D341Med (cell line): ENCODE measurements at places on chromosomes 6 and 20.

DNA sequence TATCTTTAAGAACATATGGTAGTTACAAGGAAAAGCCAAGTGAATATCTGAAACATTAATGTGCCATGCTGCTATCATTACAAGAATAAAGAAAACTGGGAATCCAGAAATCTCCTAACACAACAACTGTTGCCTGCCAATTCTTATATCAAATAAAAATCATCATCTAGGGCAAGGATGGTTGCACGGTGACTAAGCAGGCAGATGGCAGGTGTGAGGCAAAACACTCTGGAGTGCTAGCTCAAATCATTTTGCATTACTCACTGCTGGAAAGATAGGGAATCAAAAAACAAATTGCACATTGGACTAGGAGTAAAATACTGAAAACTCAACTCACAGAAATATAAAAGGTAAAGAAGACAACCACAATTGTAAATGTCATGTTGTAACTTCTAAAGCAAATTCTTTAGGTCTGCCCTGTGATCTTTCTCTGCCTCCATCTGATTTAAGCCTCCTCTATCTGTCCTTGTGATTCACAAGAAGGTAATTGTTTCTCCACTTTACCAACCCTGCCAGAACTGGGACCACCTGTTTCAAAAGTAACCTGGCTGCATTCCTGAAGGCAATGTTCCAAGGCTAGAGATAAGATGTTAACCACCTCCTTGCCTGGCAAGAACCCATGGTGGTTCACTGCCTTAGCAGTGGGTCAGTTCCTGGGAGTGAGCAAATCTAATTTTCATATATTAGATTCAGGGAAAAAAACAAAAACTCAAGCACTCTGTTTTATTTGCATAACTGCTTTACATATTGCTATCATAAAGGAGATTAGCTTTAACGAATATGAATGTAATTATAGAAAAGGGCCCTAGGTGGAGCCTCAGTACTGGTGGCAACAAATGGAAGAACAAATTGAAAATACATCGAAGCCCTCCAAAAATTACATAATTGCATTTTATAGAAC is 33.1 kb upstream of the LCA5 start:
- peak; percentile 46 for DNase-seq

DNA sequence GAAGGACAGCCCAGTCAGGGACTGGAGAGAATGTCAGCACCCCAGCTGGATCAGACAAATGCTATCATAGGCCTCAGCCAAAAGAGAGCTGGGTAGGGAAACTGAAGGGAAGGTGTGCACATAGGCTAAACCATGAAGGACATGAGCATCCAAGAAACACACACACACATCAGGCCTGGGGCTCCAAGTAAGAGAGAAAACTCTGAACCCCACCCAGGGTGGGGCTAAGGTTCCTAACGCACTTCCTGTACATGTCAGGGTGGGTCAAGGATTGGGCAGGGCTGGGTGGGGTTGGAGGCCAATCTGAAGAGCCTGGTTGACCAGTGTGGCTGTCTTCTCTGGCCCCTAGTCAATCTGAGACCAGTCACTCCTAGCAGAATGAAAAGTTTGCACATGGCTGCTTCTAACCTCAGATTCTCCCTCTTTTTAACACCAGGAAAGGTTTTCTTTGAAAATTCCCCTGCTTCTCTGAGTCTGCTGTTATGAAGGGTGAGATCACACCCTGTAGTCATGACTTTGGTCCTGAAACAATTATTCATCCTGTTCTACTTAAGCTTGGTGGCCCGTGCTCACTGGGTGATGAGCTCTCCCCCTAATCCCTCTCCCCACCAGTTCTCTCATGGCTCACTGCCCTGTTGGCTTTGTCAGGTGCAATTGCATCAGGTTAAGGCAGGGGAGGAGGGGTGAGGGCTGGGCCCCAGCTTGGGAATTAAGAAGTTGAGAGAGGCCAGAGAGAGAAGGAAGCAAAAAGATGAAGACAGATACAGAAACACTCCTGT is 88.4 kb downstream of the MAFB start:
- DNase-seq: no peak

- DNase-seq: no peak
Observed at GRCh38 chr6:69668916-69669315, 127.9 kb downstream of the LMBRD1 start.

DNA sequence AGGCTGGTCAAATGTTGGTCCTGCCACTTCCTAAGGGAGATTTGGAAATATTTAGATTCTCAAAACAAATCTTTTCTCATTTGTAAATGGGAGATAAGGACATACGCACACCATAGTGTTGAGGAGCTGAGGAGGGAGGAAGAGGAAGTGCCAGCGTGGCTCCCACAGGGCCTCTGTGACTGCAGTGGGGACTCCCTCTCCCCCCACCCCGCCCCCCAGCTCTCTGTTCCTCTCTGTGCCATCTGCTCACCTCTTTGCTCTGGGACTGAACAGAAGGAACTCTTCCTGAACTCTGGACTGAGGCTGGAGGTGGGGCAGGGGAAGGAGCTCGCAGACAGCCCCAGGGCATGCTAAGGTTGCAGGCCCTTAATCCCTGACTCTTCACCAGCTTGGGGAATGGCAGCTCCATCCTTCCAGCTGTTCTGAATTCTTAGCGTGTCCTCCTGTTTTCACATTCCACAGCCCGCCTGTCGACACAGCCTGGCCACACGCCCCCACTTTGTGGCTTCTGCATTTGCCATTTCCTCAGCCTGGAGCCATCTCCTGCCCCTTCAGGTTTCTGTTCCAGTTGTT is 11.4 kb downstream of the DDX27 start:
- peak; percentile 80 for DNase-seq

DNA sequence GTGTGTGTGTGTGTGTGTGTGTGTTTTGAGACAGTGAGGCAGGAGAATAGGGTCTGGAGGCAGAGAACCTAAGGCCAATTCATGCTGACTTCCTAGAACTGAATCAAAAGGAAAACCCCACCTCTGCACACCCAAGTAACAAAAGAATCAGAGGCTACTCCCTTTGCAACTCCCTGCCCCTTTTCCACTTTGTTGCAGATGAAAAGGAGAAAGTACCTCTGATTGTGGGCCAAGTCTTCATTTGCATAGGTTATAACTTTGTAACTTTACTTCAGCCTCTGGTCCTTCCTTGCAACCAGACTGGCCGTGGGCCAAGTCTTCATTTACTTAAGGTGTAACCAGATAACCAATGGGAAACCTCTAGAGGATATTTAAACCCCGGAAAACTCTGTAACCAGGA is 168.8 kb downstream of the EYA2 start:
- no peak for DNase-seq

GRCh38 chr20:59414936-59415623 is 114.7 kb downstream of the EDN3 start:
- DNase-seq: no peak

GRCh38 chr6:84728602-84729001 is 35.8 kb downstream of the TBX18 start:
- no peak for DNase-seq

- DNase-seq: no peak
Observed at GRCh38 chr6:46191961-46192360, 21.2 kb upstream of the ENPP5 start.

DNA sequence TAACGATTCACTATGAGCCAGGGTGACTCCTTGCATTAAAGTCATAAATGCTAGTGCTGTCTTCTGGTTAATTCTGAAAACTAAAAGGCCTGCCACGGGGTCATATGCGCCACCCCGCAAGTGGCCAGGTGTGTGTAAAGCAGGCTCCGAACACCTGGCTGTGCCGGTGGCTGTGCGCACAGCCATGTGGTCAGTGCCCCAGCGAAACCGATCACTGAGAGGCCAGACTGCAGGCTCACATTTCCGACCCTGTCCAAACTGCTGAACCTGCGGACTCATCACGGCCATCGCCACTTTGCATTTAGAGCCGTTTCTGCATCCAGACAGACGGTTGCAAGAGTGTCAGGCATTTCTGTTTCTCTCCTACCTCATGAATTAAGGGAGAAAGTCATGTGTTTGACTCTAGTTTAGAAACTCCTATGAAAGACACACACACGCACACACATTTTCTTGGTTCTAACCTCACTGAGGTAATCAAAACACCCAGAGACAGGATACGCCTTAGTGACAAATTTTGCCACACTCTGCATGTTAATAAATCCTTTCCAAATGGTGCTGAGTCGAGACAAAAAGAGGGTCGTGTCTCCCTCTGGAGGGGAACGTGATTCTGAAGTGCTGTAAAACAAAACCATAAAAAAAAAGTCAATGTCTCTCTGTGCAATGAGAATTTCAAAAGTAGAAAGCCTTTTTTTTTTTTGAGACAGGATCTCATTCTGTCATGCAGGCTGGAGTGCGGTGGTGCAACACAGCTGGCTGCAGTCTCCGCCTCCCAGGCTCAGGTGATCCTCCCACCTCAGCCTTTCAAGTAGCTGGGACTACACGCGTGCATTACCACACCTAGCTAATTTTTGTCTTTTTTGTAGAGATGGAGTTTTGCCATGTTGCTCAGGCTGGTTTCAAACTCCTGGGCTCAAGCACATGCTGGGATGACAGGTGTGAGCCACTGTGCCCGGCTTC is 31.0 kb upstream of the TCFL5 start:
- DNase-seq: peak; percentile 13
